ENCODE measurements at places on chromosomes 6 and 20.

GRCh38 chr6:166910601-166911000 is 45.7 kb downstream of the RNASET2 start:
- no peaks in the 10 kb centered on the region for H3K27me3 ChIP-seq
- H3K4me1 ChIP-seq, result peaks cover 34% of the 10 kb centered on the region
- no peak overlapping the region for H3K4me3 ChIP-seq
- H3K27ac ChIP-seq, result no peak overlapping the region
- DNase-seq, result no peak

DNA sequence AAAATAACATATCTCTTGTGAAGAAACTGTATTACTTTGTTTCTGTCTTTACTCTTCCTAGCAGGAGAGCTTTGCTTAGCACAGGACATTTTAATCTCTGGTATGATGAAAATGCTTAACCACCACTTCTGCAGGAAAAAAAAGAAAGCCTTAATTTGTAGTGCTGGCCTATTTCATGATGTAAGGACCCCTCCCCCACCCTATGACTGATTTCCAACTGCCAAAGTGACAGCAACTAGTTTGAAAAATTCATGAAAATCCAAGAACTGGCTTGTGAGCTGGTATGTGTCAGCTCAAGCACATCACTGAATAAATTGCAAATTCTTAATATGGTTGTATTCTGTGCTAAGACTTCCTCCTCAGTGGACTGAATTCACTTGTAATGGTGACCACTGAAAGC is 125.3 kb downstream of the REV3L start:
- no peak for DNase-seq
- no peak overlapping the region for H3K4me3 ChIP-seq
- H3K27me3 ChIP-seq, result no peaks in the 10 kb centered on the region
- H3K36me3 ChIP-seq, result peaks cover 11% of the 10 kb centered on the region
- H3K4me1 ChIP-seq, result no peaks in the 10 kb centered on the region
- no peak overlapping the region for H3K27ac ChIP-seq

GRCh38 chr20:7985916-7986315 is 33.6 kb downstream of the TMX4 start:
- no peak overlapping the region for H3K27ac ChIP-seq
- H3K4me3 ChIP-seq, result no peak overlapping the region
- DNase-seq, result no peak
- peaks cover 23% of the 10 kb centered on the region for H3K36me3 ChIP-seq
- no peaks in the 10 kb centered on the region for H3K27me3 ChIP-seq
- H3K4me1 ChIP-seq, result peaks cover 1% of the 10 kb centered on the region

DNA sequence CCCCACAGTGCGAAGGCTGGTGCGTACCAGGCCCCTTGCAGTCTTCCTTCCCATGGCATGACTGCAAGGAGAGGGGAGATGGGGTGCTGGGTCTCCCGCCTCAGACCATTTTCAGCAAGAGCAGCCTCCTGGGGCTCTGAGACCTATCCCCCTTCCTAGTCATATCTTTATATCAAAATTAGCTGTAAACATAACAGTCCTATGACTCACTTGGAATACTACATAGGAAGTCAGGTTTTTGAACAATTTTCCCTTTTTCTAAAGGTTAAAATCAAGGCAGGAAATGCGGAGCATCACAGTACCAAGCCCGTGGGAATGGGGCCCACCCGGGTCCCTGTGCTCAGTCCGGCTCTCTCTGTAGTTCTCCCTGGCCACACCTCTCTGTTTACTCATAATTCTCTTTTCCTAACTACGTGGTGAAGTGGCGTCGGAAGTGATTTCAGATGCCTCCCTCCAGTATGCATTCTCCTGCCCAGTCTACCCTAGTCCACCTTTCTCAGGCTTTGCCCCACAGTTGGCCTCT is 109.8 kb upstream of the TMEM170B start:
- H3K27ac ChIP-seq, result no peak overlapping the region
- peaks cover 11% of the 10 kb centered on the region for H3K27me3 ChIP-seq
- H3K4me3 ChIP-seq, result no peak overlapping the region
- no peaks in the 10 kb centered on the region for H3K36me3 ChIP-seq
- DNase-seq, result no peak
- H3K4me1 ChIP-seq, result peaks cover 16% of the 10 kb centered on the region

- no peak for DNase-seq
- H3K27me3 ChIP-seq, result peaks cover 17% of the 10 kb centered on the region
- H3K27ac ChIP-seq, result no peak overlapping the region
- H3K36me3 ChIP-seq, result no peaks in the 10 kb centered on the region
- no peak overlapping the region for H3K4me3 ChIP-seq
- no peaks in the 10 kb centered on the region for H3K4me1 ChIP-seq
Measured at GRCh38 chr6:135831016-135831415, 20.5 kb upstream of the PDE7B start.

GRCh38 chr6:124355146-124355545 is 551.5 kb downstream of the NKAIN2 start:
- H3K36me3 ChIP-seq, result no peaks in the 10 kb centered on the region
- no peak for DNase-seq
- H3K4me3 ChIP-seq, result no peak overlapping the region

DNA sequence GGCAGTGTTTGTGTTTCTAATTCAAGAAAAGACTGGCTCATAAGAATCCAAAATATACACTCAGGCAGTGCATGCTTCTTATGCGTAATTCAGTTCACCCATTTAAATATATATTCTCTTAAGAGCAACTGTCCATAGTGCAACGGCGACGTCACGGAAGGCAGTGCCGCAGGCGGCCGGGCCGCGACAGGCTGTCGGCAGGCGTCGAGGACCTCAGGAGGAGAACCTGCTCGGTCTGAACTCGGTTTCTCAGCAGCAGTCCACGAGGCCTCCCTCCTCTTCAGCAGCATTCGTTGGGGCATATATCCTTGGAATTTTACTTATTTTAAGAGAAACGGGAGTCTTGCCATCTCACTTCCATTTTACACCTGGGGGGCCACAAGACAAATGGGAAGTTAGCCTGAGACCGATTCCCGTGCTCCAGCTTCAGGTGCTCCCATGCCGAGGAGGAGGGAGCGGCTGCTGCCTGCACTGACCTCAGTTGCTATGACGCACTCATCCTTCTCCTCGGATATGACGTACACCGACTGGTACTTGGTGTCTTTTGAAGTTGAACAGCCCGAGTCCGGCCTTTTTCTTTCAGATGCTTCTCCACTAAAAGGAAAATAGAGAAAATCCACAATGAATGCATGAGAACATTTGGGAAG is 8.2 kb downstream of the DLL1 start:
- no peak overlapping the region for H3K4me3 ChIP-seq
- H3K4me1 ChIP-seq, result peaks cover 22% of the 10 kb centered on the region
- DNase-seq, result no peak
- H3K27me3 ChIP-seq, result peaks cover 64% of the 10 kb centered on the region
- H3K27ac ChIP-seq, result no peak overlapping the region

GRCh38 chr20:3846740-3847428 is at the start of gene MAVS:
TSS of gene MAVS (plus strand) at chr20:3846834. CDS start at chr20:3854625, 7,791 bp downstream.
- no peaks in the 10 kb centered on the region for H3K27me3 ChIP-seq
- peaks cover 10% of the 10 kb centered on the region for H3K36me3 ChIP-seq
- H3K27ac ChIP-seq, result peak within 1 kb of the TSS; percentile 88

GRCh38 chr6:54043360-54043759 is 67.9 kb upstream of the MLIP start:
- H3K27me3 ChIP-seq, result no peaks in the 10 kb centered on the region
- H3K4me1 ChIP-seq, result no peaks in the 10 kb centered on the region
- no peak for DNase-seq
